ENCODE measurements at places on chromosomes 1 and 21.

DNA sequence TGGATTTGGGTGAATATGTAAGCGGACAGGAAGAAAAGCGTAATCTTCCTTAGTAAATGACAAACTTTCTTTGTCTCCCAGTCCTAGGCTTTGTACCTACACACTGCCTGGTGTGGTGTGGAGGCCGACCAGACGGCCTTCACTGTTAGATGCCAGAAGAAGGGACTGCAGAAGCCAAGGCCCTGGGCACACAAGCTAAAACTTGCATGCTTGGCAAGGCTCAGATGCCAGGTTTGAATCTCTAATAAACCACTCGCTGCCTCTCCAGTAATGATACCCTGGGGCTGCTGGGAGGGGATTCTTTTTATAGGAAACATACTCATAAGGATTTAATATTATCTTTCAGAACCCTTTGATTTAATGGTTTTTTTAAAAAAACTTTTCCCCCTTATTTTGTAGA lies 263.8 kb downstream of the PTPRC start:
- DNase-seq: peak; percentile 69

- DNase-seq: no peak
Measured at GRCh38 chr1:6329851-6330250, 63.7 kb downstream of the ACOT7 start.

DNA sequence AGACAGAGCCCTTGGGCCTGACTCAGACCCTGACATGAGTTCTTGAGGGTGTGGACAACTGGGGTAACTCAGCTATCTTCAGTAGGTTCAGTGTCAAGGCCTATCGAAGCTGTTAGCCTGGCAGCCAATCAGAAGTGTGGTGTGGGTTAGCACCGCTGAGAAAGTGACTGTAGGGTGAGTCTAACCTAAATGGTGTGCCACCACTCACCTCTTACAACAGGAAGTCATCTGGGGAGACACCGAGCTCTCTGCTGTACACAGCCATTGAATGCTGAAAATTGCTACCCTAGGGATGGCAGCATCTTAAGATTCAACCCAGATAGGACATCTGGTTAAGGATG lies 44.6 kb downstream of the RASSF5 start:
- no peak for DNase-seq

DNA sequence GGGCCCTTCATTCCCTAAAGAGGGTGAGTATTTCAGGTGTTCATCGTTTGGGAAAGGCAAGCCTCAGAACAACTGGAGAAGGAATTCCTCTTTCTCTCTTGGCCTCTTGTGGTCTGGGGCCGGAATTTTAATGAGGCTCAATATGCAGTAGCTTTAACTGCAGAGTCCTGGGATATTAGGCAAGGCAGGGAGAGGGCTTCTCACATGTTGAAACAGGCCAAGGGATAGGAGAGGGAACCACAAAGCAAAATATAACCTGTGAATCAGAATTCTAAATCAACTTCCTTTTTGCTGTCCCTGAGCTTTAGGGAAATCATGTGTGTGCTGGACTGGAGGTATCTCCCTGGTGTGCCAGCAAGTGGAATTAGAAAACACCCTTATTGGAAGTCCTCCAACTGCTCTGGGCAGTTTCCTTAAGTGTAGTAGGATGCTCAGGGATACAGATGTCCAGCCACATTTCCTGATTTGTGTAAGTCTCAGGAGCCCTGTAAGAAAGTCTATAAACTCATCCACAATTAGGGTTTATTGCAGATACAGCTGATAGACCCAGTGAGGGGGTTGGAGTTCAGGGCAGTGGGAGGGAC lies 215.8 kb upstream of the ZRANB2 start:
- peak; percentile 88 for DNase-seq

GRCh38 chr1:164804366-164804765 lies 245.4 kb downstream of the PBX1 start:
- no peak for DNase-seq

- no peak for DNase-seq
Measured at GRCh38 chr1:156951371-156951770, 30.9 kb downstream of the LRRC71 start.

DNA sequence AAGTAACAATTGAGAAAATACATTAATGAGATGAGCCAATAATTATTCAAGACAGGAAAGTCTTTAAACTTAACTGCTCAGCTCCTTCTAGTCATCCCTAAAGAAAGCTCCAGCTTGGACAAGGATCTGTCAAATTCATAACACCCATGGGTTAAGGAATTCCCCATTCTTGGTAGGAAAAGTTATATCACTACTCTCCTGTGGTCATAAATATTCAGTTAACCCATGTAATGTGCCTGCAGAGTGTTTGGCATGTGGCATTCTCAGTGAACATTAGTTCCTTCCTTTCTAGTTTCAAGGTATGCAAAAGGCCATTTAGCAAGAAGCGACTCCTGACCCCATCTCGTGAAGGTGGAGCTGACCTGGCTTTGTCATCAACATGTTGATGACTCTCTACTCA lies 76.7 kb upstream of the VCAM1 start:
- DNase-seq: no peak

DNA sequence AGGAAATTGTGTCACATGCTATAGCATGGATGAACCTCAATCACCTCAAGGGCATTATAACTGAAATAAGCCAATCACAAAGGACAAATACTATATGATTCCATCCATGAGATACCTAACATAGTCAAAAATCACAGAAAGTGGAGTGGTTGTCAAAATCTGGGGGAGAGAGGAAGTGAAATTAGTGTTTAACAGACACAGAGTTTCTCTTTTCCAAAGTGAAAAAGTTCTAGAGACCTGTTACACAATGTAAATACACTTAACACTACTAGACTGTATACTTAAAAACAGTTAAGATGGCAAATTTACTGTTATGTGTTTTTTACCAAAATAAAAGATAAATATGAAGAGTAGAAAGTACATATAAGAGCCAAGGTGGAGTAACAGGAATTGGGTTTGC lies 31.8 kb downstream of the ZNF644 start:
- no peak for DNase-seq

DNA sequence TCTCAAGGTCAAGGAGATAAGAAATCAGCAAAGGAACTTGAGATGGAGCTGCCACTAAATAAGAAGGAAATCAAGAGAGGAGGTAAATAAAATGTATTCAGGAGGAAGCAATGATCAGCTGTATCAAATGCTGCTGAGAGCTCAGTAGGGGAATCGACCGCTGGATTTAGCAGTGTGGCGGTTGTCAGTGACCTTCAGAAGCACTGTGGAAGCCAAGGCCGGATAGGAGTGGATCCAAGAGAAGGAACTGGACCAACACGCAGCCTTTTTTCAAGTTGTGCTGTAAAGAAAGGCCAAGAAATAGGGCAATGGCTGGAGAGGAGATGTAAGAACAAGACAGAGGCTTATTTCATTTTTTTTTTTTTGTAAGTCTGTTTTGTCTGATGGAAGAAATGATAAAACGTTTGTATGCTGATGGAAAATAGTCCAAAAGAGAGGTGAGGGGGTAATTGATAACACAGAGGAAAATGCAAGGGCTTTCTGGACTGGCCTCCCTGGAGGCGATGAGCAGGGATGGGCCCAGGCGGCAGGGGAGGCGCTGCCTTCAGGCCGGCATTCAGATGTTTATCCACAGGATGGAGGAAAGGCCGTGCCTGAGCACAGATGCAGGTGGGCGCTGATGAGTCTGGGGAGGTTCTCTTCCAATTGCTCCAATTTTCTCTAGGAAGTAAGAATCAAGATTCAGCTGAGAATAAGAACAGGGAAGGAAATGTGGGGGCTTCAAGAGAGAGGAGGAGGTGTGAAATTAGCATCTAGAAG lies 17.5 kb upstream of the FAM43B start:
- no peak for DNase-seq

DNA sequence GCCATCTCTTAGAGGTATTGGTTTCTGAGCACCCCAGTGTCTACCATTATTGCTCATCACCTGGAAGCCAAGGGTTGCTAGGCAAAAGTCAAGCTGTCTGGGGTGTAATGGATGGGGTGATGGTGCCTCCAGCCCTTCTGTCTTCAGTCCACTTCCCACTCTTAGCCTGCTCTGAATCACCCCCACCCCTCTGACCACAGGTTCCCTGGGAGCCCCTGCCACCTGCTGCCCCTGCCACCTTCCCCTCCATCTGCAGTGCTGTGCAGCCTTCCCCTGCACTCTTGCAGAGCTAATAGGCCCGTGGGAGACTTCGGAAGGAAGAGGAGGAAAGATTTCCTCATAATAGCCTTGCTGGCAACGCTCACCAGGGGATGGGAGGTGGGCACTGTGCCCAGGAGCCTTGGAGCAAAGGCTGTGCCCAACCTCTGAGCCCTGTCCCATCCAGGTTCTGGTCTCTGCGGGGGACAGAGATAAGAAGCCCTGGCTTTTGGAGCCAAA lies 35.5 kb downstream of the CAPN2 start:
- no peak for DNase-seq

GRCh38 chr1:150512846-150513245 lies 2.7 kb upstream of the FALEC start:
- DNase-seq: no peak
